ENCODE measurements at places on chromosomes 3 and 15.

- DNase-seq = no peak
Observed at GRCh38 chr3:112966633-112967032, 8.3 kb downstream of the CD200R1 start.

- no peak for DNase-seq
Observed at GRCh38 chr15:50181201-50181968, 611 bp upstream of the SLC27A2 start.

DNA sequence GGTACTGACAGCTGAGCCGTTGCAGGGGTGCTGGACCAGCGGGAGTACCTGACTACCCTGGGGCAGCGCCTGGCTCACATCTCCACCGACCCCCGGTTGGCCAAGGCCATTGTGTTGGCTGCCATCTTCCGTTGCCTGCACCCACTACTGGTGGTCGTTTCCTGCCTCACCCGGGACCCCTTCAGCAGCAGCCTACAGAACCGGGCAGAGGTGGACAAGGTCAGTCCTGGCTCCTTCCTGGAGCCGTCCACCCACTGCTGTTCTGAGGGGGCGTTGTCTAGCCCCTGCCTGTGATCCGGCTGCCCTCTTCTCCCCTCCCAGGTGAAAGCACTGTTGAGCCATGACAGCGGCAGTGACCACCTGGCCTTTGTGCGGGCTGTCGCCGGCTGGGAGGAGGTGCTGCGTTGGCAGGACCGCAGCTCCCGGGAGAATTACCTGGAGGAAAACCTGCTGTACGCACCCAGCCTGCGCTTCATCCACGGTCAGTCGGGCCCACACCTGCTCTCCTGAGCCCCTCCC lies 45.7 kb downstream of the DHX30 start:
- DNase-seq = no peak

GRCh38 chr15:42121021-42121420 lies 26.7 kb upstream of the PLA2G4D start:
- no peak for DNase-seq

DNA sequence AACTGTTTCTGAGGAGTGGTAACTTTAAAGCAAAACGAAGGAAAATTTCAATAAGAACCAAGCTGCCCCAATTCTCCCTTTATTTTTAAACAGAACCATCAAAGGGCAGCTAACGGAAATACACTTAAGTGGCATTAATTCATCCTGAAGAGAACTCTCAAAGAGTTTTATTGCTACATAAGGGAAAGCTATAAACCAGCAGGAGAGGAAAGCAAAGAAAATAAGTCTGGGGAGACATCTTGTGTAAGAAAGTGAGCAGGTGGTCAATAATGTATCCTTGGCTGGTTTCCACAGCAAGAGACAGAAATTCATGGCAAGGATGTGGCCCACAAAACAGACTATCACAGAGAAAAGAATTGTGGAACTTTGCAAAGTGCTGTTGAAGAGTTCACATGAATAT lies 40.0 kb upstream of the CMSS1 start:
- DNase-seq = no peak

DNA sequence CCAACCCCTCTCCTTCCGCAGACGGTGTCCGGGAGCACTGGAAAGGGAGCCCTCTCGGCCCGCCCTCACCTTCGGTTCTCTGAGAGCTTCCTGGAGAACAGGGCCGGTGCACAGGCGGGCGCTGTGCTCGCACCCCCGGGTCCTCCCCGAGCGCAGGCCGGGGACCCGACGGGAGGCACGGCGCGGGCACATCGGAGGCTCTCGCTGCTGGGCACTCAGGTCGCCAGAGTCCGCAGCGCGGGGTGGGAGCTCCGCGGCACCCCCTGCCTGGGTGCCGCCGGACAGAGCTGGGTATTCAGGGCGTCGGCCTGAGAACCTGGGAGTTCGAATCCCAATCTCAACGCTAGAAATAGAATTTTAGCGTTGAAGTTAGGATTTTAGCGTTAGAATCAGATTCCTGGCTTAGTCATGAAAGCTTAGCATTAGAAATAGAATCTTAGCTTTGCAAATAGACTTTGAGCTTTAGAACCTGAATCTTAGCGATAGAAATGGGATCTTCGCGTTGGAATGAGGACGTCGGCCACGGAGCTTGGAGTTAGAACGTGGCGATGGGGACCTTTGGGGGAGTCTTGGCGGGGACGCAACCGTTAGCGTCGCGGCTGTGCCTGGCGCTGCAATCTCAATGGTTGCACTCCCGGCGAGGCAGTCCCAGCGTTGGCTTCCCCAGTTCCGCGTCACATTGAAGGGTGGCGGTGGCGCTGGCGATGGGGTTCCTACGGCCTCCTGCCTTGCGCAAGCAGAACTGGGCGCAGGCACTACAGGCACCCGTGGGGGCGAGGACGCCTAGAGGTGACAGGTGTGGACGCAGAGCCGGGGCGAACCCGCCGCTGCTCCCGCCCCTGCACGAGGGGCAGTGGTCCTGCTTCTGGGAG lies 549 bp downstream of the TRH start:
- DNase-seq = peak; percentile 47

- DNase-seq = no peak
Observed at GRCh38 chr3:43932921-43933320, 242.2 kb downstream of the ABHD5 start.

DNA sequence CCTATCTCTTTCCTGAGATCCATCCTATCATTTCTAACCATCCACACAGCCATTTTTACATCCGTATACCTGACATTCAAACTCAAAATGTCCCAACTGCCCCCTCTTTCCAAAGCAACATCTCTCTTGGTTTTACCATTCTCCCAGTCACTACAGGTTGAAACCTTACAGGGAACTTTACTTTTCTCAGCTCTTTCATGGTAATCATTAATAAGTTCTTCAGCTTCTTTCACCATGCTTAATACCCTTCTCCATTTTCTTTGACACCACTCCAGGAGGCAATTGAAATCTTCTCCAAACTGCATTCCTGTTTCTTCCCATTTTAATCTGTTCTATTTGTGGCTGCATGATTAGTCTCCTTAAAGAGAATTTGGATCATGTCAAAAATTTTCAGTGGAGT lies 352.5 kb downstream of the GAP43 start:
- no peak for DNase-seq

GRCh38 chr15:65004993-65005392 lies 15.3 kb upstream of the SPG21 start:
- DNase-seq = no peak

- DNase-seq = no peak
Observed at GRCh38 chr3:27695636-27696035, 26.5 kb downstream of the EOMES start.

GRCh38 chr3:187639927-187640568 lies 30.1 kb downstream of the SST start:
- no peak for DNase-seq

DNA sequence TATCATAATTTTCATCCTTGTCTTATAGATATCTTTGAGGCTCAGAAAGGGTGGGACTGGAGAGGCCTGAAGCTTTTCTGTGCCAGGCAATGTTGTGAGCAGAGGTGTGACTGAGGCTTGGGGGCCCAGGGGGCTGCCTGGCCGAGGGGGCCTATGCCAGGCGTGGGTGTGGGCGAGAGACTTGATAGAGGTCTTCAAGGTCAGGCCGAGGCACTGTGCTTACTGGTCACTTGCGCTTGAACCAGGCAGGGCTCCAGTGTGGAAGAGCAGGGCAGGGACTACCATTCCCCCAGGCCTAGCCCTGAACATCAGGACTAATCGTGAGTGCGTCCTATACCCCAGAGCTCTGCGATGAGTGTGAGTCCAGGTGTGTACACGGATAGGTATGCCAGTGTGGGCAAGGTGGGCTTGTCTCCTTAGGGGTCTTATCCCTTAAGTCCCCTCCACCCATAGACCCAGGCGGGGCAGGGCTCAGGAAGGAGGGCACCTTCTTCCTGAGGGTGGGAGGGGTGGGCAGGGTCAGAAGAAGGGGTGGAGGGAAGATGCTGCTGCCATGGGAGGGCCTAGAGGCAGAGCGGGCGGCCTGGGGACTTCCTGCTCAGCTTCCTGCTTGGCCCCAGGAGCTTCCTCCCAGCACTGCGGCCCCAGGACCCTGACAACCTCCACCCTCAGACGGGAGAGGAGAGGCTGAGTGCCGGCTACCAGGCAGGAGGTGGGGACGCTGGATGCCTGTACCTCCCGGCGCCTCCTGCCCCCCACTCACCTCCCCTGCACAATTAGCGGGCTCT lies 84.7 kb downstream of the LINGO1 start:
- no peak for DNase-seq

DNA sequence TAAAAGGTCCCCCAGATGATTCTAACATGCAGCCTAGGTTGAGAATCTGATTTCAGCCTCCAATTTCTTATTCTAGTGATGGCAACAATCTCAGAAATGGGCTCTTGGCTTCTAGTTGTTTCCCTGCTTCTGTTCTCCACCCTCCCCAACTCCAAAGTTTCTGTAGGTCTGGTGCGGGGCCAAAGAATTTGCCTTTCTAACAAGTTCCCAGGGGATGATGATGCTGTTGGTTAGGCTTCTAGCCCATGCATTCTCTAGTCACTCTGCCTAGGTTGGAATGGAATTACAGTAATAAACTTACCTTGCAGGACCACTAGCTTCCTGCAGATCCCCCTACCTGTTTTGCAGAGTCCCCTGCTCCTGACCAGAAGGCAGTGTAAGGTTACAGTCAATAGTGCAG lies 103.2 kb upstream of the PPP2R3A start:
- no peak for DNase-seq

- no peak for DNase-seq
Observed at GRCh38 chr3:122031123-122031468, 9.0 kb upstream of the ILDR1 start.

DNA sequence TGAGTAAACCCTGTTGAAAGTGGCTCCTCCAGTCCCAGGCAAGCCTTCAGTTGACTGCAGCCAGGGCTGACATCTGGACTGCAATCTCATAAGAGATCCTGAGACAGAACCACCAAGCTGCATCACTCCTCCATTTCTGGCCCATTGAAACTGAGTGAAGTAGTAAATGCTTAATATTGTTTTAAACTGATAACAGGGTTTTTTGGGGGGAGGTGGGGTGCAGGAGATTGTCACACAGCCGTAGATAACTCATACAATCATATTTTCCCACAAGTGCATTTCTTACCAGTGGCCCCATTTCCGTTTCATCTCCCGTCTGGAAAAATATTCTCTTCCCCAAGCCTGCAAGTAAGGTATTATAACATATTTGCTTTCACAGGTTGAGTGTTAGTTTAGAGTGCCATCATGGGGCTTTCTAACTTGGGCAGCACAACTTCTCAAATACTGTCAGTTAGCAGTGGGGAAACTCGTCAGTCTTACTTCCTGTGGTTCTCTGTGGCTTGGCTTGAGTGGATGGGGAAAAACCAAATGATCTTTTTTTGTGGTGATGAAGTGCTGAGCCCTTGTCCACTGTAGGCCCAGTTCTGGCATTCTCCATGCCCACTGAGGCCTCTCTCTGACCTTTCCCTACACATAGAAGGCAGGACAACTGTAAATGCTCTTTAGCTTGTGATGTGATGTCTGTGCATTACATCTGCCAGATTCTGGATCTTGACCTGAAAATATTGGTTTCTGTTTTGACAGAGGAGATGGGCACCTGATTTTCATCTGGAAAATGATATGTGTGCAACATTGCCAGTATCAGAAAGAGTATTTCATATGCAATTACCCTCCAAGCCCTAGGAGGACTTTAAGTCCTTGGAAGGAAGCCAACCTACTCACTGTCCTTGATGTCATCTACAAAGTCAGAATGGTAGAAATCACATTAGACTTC lies 90.1 kb upstream of the BHLHE40 start:
- DNase-seq = no peak

DNA sequence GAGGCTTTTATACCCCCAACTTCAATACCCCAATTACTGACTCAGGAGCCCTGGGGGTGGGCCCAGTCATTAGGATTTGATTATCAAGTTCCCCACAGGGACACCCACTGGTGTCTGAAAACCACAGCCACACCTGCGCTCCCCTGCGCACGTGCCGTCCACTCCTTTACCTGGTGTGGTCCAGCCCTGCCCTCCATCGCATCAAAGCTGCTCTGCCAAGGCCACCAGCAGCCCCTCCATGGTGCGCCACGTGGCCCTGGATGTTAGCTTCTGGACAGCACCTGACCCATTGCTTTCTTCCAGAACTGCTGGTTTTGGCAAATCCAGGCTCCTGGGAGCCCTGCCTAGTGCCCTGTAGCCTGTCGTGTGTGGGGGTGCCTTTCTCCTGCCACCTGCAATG lies 136.3 kb downstream of the NSMCE3 start:
- DNase-seq = no peak

DNA sequence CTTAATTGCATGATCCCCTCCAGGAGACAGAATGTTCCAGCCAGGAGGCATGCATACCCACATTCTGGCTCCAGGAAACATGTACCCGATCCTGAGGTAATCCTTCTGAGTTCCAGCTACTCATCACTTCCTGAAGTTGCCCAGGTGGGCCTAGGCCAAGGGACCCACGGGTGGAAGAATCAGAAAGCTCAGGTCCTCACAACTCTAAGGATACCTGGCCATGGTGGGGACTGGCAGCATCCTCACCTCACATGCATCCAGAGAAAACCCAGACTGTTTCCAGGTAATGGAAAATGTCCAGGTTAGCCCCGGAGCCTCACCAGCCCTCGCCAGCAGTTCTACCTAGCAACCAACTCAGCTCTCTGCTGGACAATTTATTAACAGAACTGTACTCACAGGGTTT lies 78.2 kb downstream of the DAPK2 start:
- DNase-seq = no peak

GRCh38 chr3:108342837-108343486 lies 46.6 kb downstream of the HHLA2 start:
- DNase-seq = no peak

DNA sequence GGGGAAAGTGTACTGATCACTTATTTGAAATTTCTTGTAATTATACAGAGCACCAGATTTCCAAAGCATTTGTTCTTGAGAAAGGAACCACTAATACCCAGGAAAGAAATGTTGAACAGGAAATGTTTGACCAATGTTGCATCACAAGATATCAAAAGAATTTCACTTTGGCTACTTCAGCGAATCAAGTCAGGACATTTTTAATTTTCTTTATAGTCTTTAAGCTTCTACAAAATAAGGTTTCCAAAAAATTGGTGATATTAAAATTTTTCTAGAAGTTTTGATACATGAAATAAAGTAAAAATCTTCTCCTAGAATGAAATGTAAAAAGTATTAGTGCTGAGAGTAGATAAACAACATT lies 421.9 kb downstream of the MECOM start:
- DNase-seq = peak; percentile 56

DNA sequence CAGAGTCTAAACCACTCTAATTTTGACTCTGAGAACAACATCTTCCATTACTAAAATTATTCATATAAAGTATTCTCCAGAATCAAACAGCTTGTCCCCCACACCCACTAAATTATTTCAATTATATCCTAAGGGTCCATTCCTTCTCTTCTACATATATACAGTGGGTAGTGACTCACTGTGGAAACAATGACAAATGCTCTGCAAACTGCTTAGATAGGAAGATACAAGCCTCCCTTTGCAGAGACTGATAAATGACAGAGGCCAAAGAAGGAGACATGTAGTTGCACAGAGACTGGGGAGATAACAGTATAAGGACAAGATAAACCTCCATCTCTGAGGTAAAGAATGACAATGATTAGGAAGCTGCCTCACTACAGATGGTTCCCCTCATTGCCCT lies 1087.4 kb downstream of the AGBL1 start:
- DNase-seq = no peak

GRCh38 chr3:19885468-19885867 lies 48.5 kb downstream of the EFHB start:
- peak; percentile 60 for DNase-seq
